Bronchial epithelial cell (primary cell): ENCODE measurements at places on chromosomes 12 and 14. TPM values are rescaled to one million over a fixed set of nuclear protein-coding genes. Genes with fewer than 3 reads are reported as not detected.
A peak's percentile ranks its signal among the peaks of the same experiment; 100 is the strongest.

- DNase-seq: peak; percentile 55
Observed at GRCh38 chr12:84950971-84951546, 38.5 kb upstream of the SLC6A15 start.

GRCh38 chr12:107319533-107320032 lies 226.2 kb upstream of the CRY1 start:
- DNase-seq: no peak

Gene HCAR2
- 1.6 and 3.3 TPM in 2 replicates for total RNA-seq

- no peak for DNase-seq
Observed at GRCh38 chr12:67977668-67978067, 11.6 kb upstream of the IFNG-AS1 start.

Gene SLC25A21
- total RNA-seq: 0.53 and 0.64 TPM in 2 replicates

Gene PARPBP
- 0.90 and 1.8 TPM in 2 replicates for total RNA-seq

- peak; percentile 67 for DNase-seq
Observed at GRCh38 chr14:51095854-51096823, 1.2 kb upstream of the TRIM9 start.

DNA sequence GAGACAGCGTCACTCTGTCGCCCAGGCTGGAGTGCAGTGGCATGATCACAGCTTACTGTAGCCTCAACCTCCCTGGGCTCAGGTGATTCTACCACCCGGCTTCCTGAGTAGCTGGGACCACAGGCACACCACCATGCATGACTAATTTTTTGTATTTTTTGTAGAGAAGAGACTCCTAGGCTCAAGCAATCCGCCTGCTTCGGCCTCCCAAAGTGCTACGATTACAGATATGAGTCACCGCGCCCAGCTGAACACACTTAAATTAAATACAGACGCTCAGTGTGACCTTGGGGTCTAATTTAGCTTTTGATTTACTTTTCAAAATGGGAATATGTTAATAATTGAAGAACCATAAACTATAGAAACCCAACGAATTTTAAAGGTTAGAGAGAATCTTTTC lies 77.2 kb downstream of the C2CD5 start:
- DNase-seq: no peak

- DNase-seq: no peak
Observed at GRCh38 chr12:108696996-108697290, 34.4 kb downstream of the CORO1C start.

Gene CD27
- not detected in 2 replicates for total RNA-seq

Gene RNF212B
- not detected in 2 replicates for total RNA-seq

GRCh38 chr12:14259481-14260010 lies 105.9 kb upstream of the ATF7IP start:
- no peak for DNase-seq

- DNase-seq: no peak
Observed at GRCh38 chr12:120571299-120571698, 9.9 kb downstream of the POP5 start.

GRCh38 chr12:132185705-132186104 lies 41.4 kb downstream of the NOC4L start:
- no peak for DNase-seq

- DNase-seq: no peak
Observed at GRCh38 chr12:49231878-49232655, 32.8 kb upstream of the TUBA1C start.

DNA sequence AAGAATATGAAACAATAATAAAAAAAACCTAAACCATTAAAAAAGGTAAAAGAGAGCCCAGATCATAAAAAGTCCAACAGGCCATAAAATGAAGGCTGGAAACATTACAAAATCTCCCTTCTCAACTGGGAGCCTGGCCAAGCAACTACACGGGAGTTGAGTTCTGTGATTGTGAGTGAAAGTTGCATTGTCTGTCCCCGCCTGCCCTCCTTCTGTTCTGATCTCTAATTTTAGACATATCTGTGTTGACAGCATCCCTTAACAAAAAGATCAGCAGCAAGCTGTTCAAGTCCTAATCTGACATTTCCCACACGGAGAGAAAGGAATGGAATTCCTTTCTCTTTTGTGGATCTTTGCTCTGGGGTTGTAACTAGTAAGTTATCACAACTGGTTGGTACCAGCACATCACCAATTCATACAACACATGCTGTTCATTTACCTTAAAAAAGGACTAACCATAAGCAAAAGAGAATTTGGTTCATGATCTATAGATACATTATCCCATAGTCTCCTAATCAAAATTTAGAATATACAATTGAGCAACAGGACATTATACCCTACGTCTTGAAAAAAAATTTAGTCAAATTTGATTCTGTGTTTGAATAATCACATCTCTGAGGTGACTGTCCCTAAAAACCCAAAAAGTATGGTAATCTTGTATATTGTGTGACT lies 205.1 kb upstream of the GZMB start:
- DNase-seq: no peak

- DNase-seq: no peak
Observed at GRCh38 chr14:91270619-91271018, 26.1 kb upstream of the GPR68 start.
